Adrenal gland (tissue), 19 donors: ENCODE measurements at places on chromosomes 2 and 18. TPM values are rescaled to one million over a fixed set of nuclear protein-coding genes. Genes with fewer than 3 reads are reported as not detected.
A peak's percentile ranks its signal among the peaks of the same experiment; 100 is the strongest.

Gene EGR4
- total RNA-seq: not detected

- no peaks in the 10 kb centered on the region for H3K27me3 ChIP-seq
- DNase-seq: peak; percentile 33
- no peak overlapping the region for H3K27ac ChIP-seq
- H3K36me3 ChIP-seq: no peaks in the 10 kb centered on the region
- H3K4me1 ChIP-seq: no peaks in the 10 kb centered on the region
Measured at GRCh38 chr2:74186038-74186437, 7.4 kb upstream of the MOB1A start.

- peaks cover 8% of the 10 kb centered on the region for H3K4me1 ChIP-seq
- peak overlapping the region; percentile 96 for H3K4me3 ChIP-seq
- peak overlapping the region; percentile 95 for H3K27ac ChIP-seq
Measured at GRCh38 chr2:190649798-190650390, 1.0 kb downstream of the NAB1 start.

DNA sequence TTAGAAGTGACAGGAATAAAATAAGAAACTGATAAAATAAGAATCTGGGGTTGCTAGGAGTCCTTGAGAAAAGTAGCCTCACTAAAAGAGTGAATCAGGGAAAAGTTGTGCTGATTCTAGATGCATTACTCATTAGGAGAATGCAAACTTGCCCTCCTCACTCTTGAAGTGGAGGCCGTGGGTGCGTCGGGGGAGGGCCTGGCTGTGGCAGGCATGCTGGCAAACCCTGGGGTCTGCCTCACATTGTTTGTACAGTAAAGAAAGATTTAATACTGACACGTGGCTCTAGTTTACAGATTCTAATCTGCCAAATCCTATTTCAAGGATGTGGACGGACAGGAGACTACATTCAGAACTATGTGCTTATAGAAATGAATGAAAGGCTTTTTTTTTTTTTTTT is 41.9 kb downstream of the TANC1 start:
- no peak overlapping the region for H3K27ac ChIP-seq
- DNase-seq: no peak
- no peak overlapping the region for H3K4me3 ChIP-seq
- no peaks in the 10 kb centered on the region for H3K27me3 ChIP-seq

GRCh38 chr2:109299536-109299935 is 170.5 kb downstream of the SH3RF3 start:
- H3K4me3 ChIP-seq: no peak overlapping the region
- no peaks in the 10 kb centered on the region for H3K36me3 ChIP-seq
- no peak for DNase-seq

GRCh38 chr2:65919550-65920188 is 487.3 kb upstream of the SPRED2 start:
- H3K4me1 ChIP-seq: peaks cover 5% of the 10 kb centered on the region
- no peak for DNase-seq
- H3K36me3 ChIP-seq: no peaks in the 10 kb centered on the region
- no peak overlapping the region for H3K27ac ChIP-seq
- H3K4me3 ChIP-seq: no peak overlapping the region

DNA sequence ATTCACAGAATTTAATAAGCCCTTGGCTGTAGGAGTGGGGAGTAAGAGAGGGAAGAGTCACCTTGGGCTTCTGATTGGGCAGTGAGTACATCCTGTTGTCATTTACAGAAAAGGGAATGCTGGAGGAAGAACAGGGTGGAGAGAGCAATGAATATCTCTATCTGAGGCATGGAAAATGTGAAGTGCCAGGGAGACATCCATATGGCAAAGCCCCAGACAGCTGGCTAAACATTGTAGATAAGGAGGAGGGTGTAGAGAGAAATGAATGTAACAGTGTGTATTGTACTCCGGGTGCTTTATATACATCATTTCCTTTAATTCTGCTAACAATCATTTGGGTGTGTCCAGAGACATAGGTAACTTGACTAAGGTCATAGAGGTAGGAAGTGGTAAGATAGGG is 103.5 kb downstream of the UPP2 start:
- H3K4me3 ChIP-seq: no peak overlapping the region
- no peaks in the 10 kb centered on the region for H3K4me1 ChIP-seq
- H3K27me3 ChIP-seq: no peaks in the 10 kb centered on the region
- H3K36me3 ChIP-seq: no peaks in the 10 kb centered on the region

Gene MRPS5
- 51.0 TPM for total RNA-seq

DNA sequence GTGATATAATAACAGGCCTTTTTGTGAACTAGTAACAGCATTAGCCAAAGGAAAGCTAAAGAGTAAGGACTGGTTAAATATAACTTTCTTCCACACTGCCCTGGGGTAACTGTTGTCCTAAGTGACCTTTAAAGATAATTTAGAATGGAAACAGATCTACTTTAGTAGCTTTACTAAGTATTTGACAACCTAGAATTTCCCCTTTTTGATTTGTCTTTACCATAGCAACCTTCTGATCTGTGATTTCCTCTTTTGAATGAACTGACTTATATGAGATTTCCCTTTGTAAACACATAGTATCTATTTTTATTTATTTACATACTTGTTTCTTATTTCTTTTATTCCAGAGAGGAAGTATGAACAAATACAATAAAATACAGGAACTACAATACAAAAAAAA is 10.5 kb upstream of the KLF7 start:
- no peaks in the 10 kb centered on the region for H3K36me3 ChIP-seq
- no peak overlapping the region for H3K4me3 ChIP-seq
- no peak for DNase-seq
- no peaks in the 10 kb centered on the region for H3K27me3 ChIP-seq
- no peaks in the 10 kb centered on the region for H3K4me1 ChIP-seq

GRCh38 chr2:98935777-98936352 is at the start of gene CRACDL:
Gene CRACDL, minus strand, starts transcription at chr2:98936225. Its CDS starts 89,425 bp downstream, at chr2:98846800.
- peaks cover 6% of the 10 kb centered on the region for H3K4me1 ChIP-seq
- DNase-seq: no peak
- H3K27me3 ChIP-seq: peaks cover 30% of the 10 kb centered on the region

Gene CDH20
- 0.07 TPM for total RNA-seq

Gene PLGLB1
- total RNA-seq: 4.0 TPM

GRCh38 chr2:176104316-176105077 is 2.6 kb upstream of the HOXD11 start:
- peaks cover 19% of the 10 kb centered on the region for H3K4me1 ChIP-seq
- H3K27me3 ChIP-seq: peaks cover 96% of the 10 kb centered on the region
- DNase-seq: peak; percentile 82

- H3K27me3 ChIP-seq: no peaks in the 10 kb centered on the region
- DNase-seq: no peak
- no peaks in the 10 kb centered on the region for H3K36me3 ChIP-seq
- H3K4me3 ChIP-seq: no peak overlapping the region
- H3K4me1 ChIP-seq: peaks cover 6% of the 10 kb centered on the region
Measured at GRCh38 chr2:1816414-1816911, 72.1 kb upstream of the PXDN start.

DNA sequence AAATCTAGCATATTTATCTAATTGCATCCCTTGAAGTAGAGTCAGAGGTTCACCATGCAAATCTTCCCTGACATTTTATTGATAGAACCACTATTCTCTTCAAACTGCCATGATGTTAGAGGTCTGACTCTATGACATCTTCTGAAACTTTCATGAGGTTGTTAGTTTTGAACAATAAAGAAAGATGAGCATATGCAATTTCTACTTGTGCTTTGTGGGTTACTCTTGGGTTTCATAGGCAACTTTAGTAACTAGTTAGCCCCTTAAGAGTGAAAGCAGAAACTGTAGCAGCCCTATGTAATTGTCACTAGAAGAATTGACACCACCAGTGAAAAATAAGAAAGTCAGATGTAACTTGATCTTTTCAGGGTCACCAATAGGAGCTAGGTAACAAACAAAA is 53.1 kb upstream of the ZEB2 start:
- DNase-seq: no peak
- H3K27me3 ChIP-seq: no peaks in the 10 kb centered on the region
- no peaks in the 10 kb centered on the region for H3K36me3 ChIP-seq
- no peak overlapping the region for H3K27ac ChIP-seq
- H3K4me1 ChIP-seq: no peaks in the 10 kb centered on the region

Gene CXXC1
- total RNA-seq: 62.9 TPM

DNA sequence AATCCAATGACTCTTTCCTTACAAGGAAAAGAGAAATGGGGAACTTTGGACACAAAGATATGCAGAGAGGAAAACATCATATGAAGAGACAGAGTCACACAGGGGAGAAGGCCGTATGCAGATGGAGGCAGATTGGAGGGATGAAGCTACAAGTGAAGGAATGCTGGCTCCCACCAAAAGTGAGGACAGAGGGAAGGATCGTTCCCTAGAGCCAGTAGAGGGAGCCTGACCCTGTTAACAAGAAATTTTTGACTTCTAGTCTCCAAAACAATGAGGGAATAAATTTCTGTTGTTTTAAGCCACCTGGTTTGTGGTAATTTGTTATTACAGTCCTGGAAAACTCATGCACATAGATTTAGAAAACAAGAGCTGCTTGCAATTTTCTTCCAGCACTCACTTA is 169.3 kb downstream of the PMAIP1 start:
- DNase-seq: no peak
- H3K4me3 ChIP-seq: no peak overlapping the region
- H3K36me3 ChIP-seq: no peaks in the 10 kb centered on the region

- no peaks in the 10 kb centered on the region for H3K36me3 ChIP-seq
- DNase-seq: no peak
- H3K4me3 ChIP-seq: no peak overlapping the region
- H3K27ac ChIP-seq: no peak overlapping the region
- no peaks in the 10 kb centered on the region for H3K4me1 ChIP-seq
Measured at GRCh38 chr18:10371165-10371564, 83.3 kb upstream of the APCDD1 start.

GRCh38 chr18:42586601-42587000 is 528.9 kb downstream of the RIT2 start:
- no peak overlapping the region for H3K27ac ChIP-seq
- no peak overlapping the region for H3K4me3 ChIP-seq
- H3K36me3 ChIP-seq: no peaks in the 10 kb centered on the region

Gene GYPC
- 105 TPM for total RNA-seq

GRCh38 chr2:170498619-170499018 is 216.5 kb upstream of the SP5 start:
- H3K36me3 ChIP-seq: no peaks in the 10 kb centered on the region
- no peak for DNase-seq
- no peak overlapping the region for H3K4me3 ChIP-seq
- H3K27me3 ChIP-seq: peaks cover 5% of the 10 kb centered on the region
- H3K27ac ChIP-seq: no peak overlapping the region

Gene CAPN13
- 0.37 TPM for total RNA-seq

Gene ANKRD30BL
- not detected for total RNA-seq

Gene CNDP1
- not detected for total RNA-seq

GRCh38 chr18:46624127-46624526 is 32.9 kb downstream of the LOXHD1 start:
- no peaks in the 10 kb centered on the region for H3K27me3 ChIP-seq
- DNase-seq: no peak
- no peak overlapping the region for H3K27ac ChIP-seq
- H3K36me3 ChIP-seq: no peaks in the 10 kb centered on the region
- no peaks in the 10 kb centered on the region for H3K4me1 ChIP-seq

Gene AGFG1
- 101 TPM for total RNA-seq

GRCh38 chr2:33521791-33522281 is 45.4 kb downstream of the RASGRP3 start:
- no peak overlapping the region for H3K27ac ChIP-seq
- no peak overlapping the region for H3K4me3 ChIP-seq
- no peaks in the 10 kb centered on the region for H3K27me3 ChIP-seq
- no peaks in the 10 kb centered on the region for H3K36me3 ChIP-seq
- peak; percentile 15 for DNase-seq
- H3K4me1 ChIP-seq: no peaks in the 10 kb centered on the region

DNA sequence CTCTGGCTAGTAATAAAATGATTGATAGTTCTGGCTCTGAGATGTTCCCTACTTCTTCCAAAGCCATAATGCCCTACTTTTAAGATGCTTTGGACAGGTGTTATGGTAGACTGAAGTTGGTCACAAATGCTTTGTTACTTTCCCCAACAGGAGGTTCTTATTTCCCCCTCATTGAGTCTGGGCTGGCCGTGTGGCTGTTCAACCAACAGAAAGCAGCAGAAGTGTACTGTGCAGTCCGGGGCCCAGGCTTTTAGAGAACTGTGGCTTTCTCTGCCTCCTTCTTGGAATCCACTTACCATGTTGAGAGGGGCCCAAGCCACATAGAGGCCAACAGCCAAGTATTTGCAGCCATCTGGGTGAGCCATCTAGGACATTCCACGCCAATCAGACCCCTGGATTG is 94.2 kb downstream of the KCTD1 start:
- no peak for DNase-seq
- H3K4me3 ChIP-seq: no peak overlapping the region

- DNase-seq: no peak
- no peak overlapping the region for H3K27ac ChIP-seq
- no peaks in the 10 kb centered on the region for H3K27me3 ChIP-seq
- H3K4me1 ChIP-seq: no peaks in the 10 kb centered on the region
Measured at GRCh38 chr2:223075301-223076270, 23.6 kb downstream of the KCNE4 start.

DNA sequence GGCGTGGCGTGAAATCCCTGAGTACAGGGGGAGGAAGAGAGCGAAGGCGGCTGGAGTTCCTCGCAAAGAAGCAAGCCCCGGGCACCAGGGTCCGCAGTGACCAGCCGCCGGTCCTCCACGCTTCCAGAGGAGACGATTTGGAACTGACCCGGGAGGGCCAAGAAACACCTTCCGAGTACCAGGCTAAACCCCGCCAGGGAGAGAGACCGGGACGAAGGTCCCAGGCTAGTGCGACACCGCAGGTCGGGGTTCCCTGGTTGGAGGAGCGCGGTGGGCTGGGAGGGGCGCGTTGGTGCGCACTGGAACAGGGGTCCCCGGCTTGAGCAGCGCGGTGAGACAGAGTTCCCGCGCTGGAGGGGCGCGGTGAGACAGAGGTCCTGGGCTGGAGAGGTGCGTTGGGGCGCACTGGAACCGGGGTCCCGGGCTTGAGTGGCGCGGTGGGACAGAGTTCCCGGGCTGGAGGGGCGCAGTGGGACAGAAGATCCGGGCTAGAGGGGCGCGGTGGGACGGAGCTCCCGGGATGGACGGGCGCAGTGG is 901 bp downstream of the WDFY1 start:
- H3K4me1 ChIP-seq: peaks cover 29% of the 10 kb centered on the region
- peak overlapping the region; percentile 82 for H3K27ac ChIP-seq
- no peaks in the 10 kb centered on the region for H3K27me3 ChIP-seq
- H3K36me3 ChIP-seq: no peaks in the 10 kb centered on the region

DNA sequence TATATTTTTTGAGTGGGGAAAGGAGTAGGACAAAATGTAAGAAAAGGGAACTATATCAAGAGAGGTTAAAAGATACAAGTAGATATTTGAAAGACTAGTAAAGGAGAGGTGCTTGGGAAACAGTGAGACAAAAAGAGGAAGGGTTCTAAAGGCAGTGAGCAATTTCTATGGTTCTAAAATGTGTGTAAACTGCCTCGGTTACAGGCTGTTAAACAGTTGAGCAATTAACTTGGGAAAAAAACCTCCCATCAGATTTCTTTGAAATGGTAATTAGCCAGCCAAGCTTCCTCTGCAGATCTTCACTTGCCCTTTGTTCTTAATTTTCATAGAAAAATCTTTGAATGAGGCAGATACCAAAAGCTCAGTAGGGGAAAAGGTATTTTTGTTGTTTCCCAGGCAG is 238.7 kb upstream of the KCNH7 start:
- no peaks in the 10 kb centered on the region for H3K36me3 ChIP-seq
- no peak overlapping the region for H3K27ac ChIP-seq
- no peaks in the 10 kb centered on the region for H3K4me1 ChIP-seq
- DNase-seq: no peak
- H3K4me3 ChIP-seq: no peak overlapping the region
